AG04450 (cell line): ENCODE measurements at places on chromosomes 12 and 14.

- DNase-seq = no peak
Measured at GRCh38 chr12:22268406-22268805, 66.1 kb downstream of the ST8SIA1 start.

DNA sequence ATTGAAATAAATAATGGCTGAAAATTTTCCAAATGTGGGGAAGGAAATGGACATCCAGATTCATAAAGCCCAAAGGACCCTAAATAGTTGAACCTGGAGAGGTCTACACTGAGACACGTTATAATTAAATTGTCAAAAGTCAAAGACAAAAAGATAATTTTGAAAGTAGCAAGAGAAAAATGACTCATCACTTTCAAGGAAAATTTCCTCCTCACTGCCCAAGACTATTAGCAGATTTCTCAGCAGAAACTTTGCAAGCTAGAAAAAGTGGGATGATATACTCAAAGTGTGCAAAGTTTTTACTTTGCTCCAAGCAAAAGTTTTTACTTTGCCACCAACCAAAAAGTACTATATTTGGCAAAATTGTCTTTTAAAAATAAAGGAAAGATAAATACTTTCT is 15.9 kb upstream of the KRT83 start:
- DNase-seq = no peak

DNA sequence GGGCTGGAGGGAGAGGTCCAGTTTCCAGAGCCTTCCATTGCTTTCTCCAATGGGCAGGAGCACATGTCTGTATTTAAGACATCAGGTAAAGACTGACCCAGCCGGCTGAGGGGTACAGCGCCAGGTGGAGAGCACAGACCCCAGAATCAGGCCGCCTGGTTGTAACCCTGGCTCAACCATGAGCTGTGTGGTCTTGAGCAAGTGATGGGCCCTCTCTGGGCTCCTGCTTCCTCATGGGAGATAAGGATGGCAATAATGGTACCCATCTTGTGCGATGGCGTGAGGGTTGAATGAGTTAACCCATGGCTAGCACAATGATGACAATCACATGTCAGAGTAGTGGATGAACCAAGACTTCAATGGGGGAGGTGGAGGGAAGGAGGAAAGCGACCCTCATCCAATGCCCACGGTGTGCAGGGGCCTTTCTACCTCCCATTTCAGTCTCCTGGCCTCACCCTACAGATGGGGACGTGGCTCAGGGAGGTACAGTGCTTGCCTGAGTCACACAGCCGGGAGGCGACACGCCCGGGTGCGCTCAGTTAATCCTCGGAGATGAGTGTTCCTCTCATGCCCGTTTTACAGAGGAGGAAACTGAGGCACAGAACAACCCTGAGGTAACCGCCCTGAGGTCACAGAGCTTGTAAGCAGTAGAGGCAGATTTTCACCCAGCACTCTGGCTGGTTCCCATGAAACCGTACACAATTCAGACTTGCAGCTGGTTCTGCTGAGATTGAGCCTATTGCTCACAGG is 163.9 kb downstream of the RBM19 start:
- no peak for DNase-seq

- no peak for DNase-seq
Measured at GRCh38 chr12:123149501-123150274, 1.2 kb downstream of the PITPNM2 start.

- no peak for DNase-seq
Measured at GRCh38 chr12:95004610-95005009, 1.1 kb upstream of the NDUFA12 start.

GRCh38 chr14:88163731-88164255 is 158.9 kb downstream of the GPR65 start:
- DNase-seq = no peak

- DNase-seq = no peak
Measured at GRCh38 chr14:58145936-58146335, 6.1 kb downstream of the ARMH4 start.

DNA sequence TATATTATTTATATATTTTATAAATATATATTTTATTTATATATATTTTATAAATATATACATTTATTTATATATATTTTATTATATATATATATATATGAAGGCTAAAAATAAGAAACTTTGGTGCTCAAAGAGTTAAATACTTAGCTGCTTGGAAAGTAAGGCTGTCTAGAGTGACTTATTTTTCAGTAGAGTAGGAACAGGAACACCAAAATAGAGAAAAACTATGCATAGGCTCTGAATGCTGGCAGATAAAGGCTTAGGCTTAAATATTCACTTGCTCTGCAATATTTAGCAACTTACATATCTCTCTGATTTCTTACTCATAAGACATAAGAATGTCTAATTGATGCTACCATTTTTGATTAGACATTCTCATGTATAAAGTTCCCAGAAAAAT is 991.2 kb downstream of the VRK1 start:
- no peak for DNase-seq

DNA sequence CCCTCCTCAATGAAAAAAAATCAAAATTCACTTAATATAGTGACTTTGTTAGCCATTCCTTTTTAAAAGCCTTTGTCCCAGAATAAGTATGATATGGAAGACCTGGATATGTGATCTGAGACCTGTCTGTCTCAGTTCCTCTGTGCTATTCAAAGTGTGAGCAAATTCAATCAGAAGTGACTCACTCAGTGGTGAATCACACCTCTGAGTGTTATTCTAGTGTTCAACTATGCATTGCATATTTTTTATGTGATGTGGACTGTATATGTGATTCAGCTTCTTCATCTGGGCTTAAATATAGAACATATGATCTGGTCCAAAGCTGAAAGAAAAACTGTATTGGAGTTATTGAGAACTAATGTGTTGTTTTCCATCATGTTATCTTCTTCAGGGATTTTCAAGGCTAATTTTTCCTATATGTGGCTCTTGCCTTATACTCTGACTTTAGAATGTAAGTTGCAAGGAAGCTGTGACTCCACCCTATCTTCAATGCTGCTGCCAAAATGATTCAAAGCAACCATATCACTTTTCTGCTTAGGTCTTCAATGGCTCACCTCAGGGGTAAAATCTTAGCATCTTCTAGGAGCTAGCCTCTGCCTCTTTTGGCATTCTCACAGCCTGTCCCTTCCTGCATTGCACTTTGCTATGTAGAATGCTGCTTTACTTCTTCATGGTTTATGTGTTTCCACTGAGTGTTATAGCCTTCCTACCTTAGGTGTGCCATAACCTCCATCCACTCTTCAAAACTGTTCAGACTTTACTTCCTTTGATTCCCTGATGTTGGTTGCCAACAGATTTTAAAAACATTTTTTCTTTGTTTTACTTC is 169.8 kb downstream of the OTOGL start:
- peak; percentile 56 for DNase-seq

GRCh38 chr12:67656251-67656650 is 7.7 kb downstream of the DYRK2 start:
- DNase-seq = no peak

- DNase-seq = peak; percentile 46
Measured at GRCh38 chr14:52455291-52456088, 96.8 kb downstream of the TXNDC16 start.

DNA sequence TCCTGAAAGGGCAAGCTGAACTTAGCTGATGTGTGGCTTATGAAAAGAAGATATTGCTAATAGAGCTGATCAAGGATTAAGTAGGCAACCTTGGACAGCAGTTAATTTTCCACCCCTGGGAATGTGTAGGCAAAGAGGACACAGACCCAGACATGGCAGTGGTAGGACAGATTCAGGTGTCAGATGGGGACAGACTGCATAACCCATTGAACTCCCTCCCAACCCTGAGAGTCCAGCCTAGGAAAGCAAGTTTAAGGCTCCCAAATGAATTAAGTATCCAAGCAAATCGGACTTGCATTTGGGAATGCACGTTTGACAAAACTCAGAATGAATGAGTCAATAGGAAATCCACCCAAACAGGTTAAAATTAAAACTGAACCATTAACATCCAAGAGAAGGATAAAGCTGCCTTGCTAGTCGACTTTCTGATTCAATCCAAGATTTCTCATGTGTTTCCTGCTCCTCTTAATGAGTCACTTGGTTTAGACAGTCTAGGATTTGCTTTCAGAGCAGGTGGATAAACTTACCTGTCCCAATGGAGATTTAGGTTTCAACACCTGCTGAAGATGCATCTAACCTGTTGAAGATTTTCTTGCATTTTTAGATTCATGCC is 385.4 kb downstream of the CCDC91 start:
- DNase-seq = no peak

GRCh38 chr14:21525571-21525961 is 580 bp downstream of the SALL2 start:
- no peak for DNase-seq
